Pancreas (tissue), 10 donors: ENCODE measurements at places on chromosomes 3 and 15. TPM values are rescaled to one million over a fixed set of nuclear protein-coding genes. Genes with fewer than 3 reads are reported as not detected.

DNA sequence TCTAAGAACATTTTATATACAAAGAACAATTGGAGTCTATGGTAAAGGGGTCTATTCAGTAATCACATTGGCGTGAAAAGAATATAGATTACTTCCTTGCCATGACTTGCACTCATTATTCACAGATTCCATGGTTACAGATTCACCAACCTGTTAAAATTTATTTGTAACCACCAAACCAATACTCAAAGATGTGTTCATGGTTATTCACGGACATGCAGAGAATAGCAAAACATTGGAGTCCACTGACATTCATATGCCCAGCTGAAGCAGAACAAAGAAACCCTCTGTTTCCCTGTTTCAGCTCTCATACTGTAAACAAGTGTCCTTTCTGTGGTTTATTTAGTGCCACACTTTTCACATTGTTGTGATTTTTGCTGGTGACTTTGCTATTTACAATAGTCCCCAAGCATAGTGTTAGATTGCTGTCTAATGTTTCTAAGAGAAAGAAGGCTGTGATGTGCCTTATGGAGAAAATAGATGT is 185.8 kb upstream of the TTC14 start:
- DNase-seq = no peak

GRCh38 chr3:109028753-109029152 is 75.1 kb upstream of the GUCA1C start:
- DNase-seq = no peak

GRCh38 chr15:76245072-76245610 is 66.1 kb downstream of the ETFA start:
- DNase-seq = no peak

The CCR8 gene
- not detected for total RNA-seq

The PPP1R14D gene
- total RNA-seq = not detected

GRCh38 chr15:42727750-42728381 is 9.1 kb downstream of the CDAN1 start:
- no peak for DNase-seq

The SLC30A4 gene
- 1.0 TPM for total RNA-seq
